ENCODE measurements at places on chromosomes 5 and 9.
A peak's percentile ranks its signal among the peaks of the same experiment; 100 is the strongest.

DNA sequence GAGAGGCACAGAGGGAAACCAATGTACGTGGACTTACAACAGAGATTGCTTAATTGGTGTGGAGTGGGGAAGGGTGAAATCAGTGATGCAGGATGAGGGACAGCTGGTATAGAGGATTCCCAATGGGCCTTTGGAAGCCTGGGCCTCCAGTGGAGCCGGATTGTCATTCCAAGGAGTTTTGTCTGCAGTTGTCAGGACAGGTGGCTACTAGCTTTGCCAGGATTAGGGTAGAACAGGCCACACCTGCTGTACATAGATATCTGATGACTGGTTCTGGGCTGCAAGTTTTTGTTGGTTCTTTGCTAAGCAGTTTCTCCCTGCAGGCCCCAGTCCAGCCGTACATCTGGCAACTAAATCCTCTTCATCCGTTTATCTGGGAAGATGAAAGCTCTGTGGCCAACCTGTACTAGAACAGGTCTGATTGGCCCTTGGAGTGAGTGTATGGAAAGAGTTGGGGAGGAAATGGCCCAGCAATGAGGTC lies 4.2 kb downstream of the SKP2 start:
- peak; percentile 20 for DNase-seq

DNA sequence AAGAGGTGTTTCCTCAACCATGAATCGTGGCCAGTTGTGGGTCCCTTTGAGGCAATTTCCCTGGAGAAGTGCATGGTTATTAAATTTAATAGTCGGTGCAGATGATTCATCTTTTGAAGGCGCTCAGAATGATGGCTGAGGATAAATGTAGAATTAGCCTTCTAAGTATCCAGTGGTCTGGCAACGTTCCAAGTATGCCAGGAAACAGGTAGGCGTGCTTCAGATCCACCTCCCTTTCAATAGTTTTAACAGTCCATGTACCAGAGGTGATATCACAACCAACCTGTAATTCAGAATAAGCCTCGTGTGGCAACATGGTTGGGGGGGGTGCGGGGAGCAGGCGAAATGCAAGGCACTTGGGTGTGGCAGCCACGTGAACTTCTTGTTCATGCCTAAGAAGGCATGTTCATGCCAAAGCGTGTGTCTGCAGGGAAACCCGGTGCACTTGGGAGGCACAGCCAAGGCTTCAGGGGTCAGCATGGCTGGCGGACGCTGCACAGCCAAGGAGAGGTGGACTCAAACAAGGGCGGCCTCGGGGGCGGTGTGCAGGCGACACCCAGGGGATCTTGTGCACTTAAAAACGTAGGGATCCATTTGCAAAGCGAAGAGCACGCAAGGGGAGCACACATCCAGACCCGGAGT lies 5.2 kb upstream of the NKD2 start:
- DNase-seq: no peak

- DNase-seq: peak; percentile 75
Observed at GRCh38 chr5:95554647-95555548, at the start of the genes ARSK and SKIC3. Gene ARSK, plus strand, starts transcription at chr5:95555101. Its CDS starts 178 bp downstream, at chr5:95555279. Gene SKIC3, minus strand, starts transcription at chr5:95554977. Its CDS starts 7,827 bp downstream, at chr5:95547150.

DNA sequence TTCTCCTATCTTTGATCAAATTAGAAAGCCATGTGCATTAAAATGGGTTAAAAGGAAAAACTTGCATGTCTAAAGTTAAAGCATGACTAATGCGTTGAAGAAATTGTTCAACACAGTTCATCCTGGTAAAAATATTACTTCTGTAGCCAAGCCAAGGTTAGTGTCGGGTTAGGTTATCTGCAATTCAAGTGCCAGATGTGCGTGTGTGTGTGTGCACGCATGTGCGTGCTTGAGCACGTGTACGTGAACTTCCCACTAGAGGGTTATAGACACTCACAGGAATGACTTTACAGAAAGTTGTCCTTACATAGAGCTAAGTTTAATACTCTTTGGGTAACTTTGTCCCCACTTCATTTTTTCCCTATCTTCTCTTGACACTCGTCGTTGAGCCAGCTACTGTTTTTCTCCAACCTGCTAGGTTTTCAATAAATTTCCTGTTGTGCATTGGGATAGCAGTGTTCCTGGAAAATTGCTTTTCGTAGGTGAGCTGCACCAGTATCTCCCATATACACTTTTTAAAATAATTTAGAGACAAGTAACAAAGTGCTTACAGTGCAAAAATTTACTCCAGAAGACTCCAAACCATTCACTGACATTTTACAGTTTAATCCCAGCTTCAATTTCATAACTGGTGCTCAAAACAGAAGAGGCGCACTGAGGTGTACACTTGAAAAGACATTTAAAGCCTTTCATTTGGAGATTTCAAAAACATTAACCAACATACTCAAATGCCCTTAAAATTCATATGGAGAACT lies 353.8 kb downstream of the NFIB start:
- no peak for DNase-seq

DNA sequence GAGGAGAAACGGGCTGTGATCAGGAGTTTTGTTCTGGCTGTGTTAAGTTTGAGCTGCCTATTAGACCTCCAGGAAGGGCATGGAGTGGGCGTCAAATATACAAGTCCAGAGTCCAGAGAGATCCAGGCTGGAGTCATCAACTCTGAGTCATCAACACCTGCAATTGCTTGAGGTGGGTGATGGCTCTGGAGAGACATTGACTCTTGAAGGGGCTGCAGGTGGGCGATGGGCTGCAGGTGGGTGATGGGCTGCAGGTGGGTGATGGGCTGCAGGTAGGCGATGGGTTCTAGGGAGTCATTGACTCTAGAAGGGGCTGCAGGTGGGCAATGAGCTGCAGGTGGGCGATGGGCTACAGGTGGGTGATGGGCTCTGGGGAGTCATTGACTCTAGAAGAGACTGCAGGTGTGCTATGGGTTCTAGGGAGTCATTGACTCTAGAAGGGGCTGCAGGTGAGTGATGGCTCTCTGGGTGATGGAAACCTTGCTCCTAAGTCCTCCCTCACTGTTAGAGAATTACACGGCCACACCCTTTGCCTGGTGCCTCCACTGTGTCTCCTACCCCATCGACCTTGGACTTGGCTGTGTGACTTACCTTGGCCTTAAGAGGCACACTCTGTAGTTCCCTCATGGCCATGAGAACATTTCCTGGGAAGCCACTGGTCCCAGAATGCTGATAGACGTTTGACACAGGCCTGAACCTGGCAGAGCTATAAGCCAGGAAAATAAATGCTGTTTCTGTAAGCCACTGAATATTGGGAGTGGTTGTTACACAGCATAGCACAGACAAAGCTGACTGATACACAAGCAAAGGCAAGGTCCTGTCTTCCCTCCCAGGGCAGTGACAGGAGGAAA lies 10.4 kb upstream of the FIBCD1 start:
- DNase-seq: no peak

- no peak for DNase-seq
Observed at GRCh38 chr9:133050142-133050541, 11.6 kb upstream of the CEL start.

- DNase-seq: no peak
Observed at GRCh38 chr5:142782976-142783530, 12.9 kb downstream of the ARHGAP26 start.

GRCh38 chr9:87622098-87622497 lies 103.8 kb upstream of the CTSL start:
- DNase-seq: no peak

- DNase-seq: no peak
Observed at GRCh38 chr9:115349542-115349941, 231.6 kb upstream of the TNC start.

DNA sequence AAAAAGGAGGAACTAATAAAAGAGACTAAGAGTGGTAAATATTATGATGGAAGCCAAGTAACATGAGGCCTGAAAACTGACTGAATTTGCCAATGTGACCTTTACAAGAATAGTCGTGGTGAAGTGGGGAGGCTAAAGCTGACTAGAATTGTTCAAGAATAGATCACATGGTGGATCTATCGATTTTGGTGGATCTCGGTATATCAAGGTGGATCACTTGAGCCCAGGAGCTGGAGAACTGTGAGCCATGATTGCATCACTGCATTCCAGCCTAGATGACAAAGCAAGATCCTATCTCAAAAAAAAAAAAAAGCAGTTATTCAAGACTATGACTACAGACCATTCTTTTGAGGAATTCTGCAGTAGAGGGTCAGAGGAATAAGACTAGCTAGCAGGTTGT lies 15.1 kb downstream of the ERMP1 start:
- DNase-seq: no peak

GRCh38 chr5:177169271-177169670 lies 35.7 kb downstream of the NSD1 start:
- DNase-seq: no peak

- DNase-seq: no peak
Observed at GRCh38 chr5:147800491-147800890, 18.0 kb upstream of the JAKMIP2 start.

GRCh38 chr9:33619666-33620404 lies 95.8 kb downstream of the ANKRD18B start:
- no peak for DNase-seq

DNA sequence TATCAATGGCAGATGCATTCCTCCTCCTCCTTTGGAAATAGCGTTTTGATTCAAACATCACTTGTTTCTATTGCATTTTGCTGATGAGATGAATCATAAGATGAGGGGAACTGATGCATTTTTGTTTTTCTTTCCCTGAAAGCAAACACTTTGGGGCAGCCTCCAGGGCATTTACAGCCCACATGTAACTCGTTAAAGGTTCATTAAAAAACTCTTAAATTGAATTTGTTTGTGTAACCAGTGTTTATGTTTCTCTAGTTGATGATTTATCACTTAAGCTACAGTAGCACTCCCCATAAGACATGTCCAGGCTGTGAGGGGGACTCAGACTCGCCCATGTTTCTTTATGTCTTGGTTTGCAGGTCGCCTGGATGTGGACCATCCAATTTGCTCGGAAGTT lies 246.1 kb upstream of the ANKH start:
- no peak for DNase-seq

GRCh38 chr5:31283326-31283725 lies 89.8 kb downstream of the CDH6 start:
- DNase-seq: no peak

GRCh38 chr5:91950328-91950727 lies 567.2 kb upstream of the ARRDC3 start:
- DNase-seq: no peak

- DNase-seq: no peak
Observed at GRCh38 chr5:33180900-33181299, 259.9 kb upstream of the TARS1 start.

- DNase-seq: no peak
Observed at GRCh38 chr9:5667391-5667790, 38.5 kb downstream of the RIC1 start.

DNA sequence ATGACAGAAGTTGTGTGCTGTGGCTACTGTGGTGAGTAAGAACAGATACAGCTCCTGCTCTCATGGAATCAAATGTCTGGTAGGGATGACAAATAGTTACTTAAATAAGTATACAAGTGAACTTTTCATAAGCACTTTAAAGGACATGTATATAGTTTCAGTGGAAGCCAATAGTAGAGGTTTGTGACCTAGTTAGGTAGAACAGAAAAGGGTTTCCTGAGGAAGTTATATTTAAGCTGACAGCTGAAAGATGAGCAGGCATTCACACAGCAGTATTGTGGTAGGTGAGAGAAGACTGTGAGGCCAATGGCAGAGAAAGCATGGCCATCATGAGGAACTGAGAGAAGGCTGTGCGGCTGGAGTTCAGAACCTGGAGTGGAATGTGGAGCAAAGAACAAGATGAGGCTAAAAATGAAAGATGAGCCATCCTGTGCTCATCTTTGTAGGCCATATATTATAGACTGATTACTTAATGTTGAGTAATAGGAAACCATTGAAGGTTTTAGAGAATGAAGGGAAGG lies 15.4 kb downstream of the FAM174A start:
- no peak for DNase-seq

DNA sequence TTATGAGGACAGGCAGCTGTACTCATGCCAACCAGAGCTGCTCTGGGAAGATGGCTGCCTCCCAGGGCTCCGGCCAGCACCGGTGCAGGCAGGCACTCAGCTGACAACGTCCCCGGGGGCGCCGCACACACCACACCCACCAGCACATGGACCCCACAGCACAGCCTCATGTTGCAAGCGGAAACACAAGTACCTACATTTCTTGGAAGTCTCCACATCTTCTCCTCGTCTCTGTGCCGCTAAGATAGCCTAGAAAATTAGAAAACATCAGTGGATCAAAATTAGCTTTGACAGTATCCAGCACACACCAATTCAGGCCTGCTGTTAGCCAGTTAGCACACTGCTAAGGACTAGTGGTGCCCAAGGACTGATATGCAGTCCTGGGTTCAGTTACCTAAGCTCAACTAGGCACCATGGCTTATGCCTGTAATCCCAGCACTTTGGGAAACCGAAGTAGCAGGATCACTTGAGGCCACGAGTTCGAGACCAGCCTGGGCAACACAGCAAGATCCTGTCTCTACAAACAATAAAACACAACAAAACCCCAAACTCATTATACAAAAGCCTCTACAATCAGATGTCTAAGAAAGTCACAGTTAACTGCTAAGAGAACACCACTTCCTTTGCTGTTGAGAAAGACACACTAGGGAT lies 2.4 kb downstream of the EDF1 start:
- DNase-seq: no peak

DNA sequence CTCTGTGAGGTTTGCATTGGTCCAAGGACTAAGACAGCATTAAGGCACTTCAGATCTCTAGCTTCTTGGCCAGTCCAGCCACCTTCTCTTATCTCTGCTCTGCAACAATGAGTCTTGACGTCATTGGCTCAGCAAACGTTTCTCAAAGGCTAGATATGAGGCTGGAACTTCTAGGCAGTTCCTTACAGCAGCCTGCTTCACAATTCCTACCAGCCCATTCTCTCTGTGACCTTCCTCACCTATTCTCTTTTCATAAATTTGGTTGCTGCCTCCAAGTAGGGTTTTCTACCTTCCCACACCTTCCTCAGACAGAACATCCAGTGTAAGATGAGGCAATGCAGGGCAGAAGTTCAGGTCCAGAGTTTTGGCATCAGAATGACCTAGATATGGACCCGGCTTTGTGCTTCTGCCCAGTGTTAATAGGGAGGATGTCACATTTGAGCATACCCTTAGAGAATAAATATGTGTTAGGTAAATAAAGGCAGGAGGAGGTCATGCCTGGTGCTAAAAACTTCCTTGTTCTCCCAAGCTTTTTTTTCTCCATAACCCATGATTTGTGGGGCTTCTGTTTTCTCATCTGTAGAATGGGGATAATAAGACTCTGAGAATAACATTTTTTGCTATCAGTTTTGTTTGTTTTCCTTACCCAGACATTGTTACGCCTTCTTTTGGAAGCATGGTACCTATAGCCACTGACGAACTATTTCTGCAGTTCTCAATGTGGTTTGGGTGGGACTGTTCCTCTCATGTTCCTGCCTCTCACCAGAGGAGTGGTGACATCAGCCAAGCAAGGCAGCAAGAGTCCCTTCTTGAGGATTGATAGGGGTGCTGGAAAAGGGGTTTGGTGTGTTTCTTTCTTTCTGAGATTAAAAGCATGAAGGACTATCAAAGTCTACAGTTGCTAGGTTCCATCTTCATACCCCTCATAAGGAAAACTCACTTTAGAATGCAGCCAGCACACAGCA lies 220.6 kb upstream of the TRIM32 start:
- DNase-seq: no peak

DNA sequence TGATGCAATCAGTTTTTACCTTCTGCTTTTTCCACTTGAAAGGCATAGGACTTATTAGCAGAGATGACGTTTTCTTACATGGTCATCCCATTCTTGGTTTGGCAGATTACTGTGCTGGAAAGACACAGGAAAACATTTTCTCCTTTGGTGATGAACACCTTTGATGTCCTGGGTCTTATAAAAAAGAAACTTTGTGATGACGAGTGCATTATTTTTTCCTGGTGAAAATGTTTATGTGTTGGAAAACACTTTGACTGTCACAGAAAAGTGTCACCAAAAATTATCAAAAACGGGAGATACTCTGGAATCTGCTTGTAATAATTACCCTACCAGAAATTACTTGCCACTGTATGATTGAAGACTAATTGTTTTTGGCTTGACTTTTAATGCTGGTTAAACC lies 2020.9 kb downstream of the MAT2B start:
- no peak for DNase-seq
